Activated CD4-positive, alpha-beta T cell treated with anti-CD3 and anti-CD28 coated beads for 36 hours (primary cell): ENCODE measurements at places on chromosomes 5 and 9. TPM values are rescaled to one million over a fixed set of nuclear protein-coding genes. Genes with fewer than 3 reads are reported as not detected.
A peak's percentile ranks its signal among the peaks of the same experiment; 100 is the strongest.

The PTGR1 gene
- total RNA-seq: 3.9 TPM

The PCDHGB5 gene
- total RNA-seq: 0.05 TPM

The CTXN3 gene
- not detected for total RNA-seq

The MGAT1 gene
- 93.2 TPM for total RNA-seq

The NDUFAF2 gene
- total RNA-seq: 46.6 TPM

The NUTM2F gene
- total RNA-seq: not detected

The TXNDC8 gene
- not detected for total RNA-seq

The IFNA21 gene
- total RNA-seq: not detected

The EIF4E1B gene
- not detected for total RNA-seq

The TRIM14 gene
- 59.6 TPM for total RNA-seq

The SLC36A2 gene
- not detected for total RNA-seq

The SPATA31E1 gene
- not detected for total RNA-seq

The CD72 gene
- 8.7 TPM for total RNA-seq

GRCh38 chr5:115214541-115214940 lies 44.8 kb upstream of the TRIM36 start:
- DNase-seq: no peak
- no peak overlapping the region for H3K27ac ChIP-seq
- peaks cover 22% of the 10 kb centered on the region for H3K36me3 ChIP-seq
- H3K4me3 ChIP-seq: no peak overlapping the region
- H3K27me3 ChIP-seq: no peaks in the 10 kb centered on the region
- peaks cover 5% of the 10 kb centered on the region for H3K4me1 ChIP-seq

GRCh38 chr9:133348718-133349573 lies 928 bp downstream of the RPL7A start:
- H3K36me3 ChIP-seq: peaks cover 79% of the 10 kb centered on the region
- H3K4me1 ChIP-seq: peaks cover 37% of the 10 kb centered on the region
- no peaks in the 10 kb centered on the region for H3K27me3 ChIP-seq

GRCh38 chr9:111645806-111646205 lies 14.7 kb downstream of the DNAJC25 start:
- H3K36me3 ChIP-seq: peaks cover 42% of the 10 kb centered on the region
- H3K27ac ChIP-seq: no peak overlapping the region
- H3K27me3 ChIP-seq: no peaks in the 10 kb centered on the region
- no peaks in the 10 kb centered on the region for H3K4me1 ChIP-seq
- no peak overlapping the region for H3K4me3 ChIP-seq
- no peak for DNase-seq

GRCh38 chr9:127199001-127199791 lies 65.4 kb upstream of the GARNL3 start:
- no peaks in the 10 kb centered on the region for H3K36me3 ChIP-seq
- H3K27ac ChIP-seq: no peak overlapping the region
- peak; percentile 87 for DNase-seq

- H3K27me3 ChIP-seq: no peaks in the 10 kb centered on the region
- no peak overlapping the region for H3K27ac ChIP-seq
- H3K36me3 ChIP-seq: peaks cover 34% of the 10 kb centered on the region
- peaks cover 2% of the 10 kb centered on the region for H3K4me1 ChIP-seq
- no peak overlapping the region for H3K4me3 ChIP-seq
These were observed 18.3 kb downstream of the PTGES2 start for GRCh38 chr9:128109050-128109709.

- no peak overlapping the region for H3K4me3 ChIP-seq
- H3K27ac ChIP-seq: no peak overlapping the region
These were observed 10.9 kb downstream of the SHOC1 start for GRCh38 chr9:111783857-111784256.

DNA sequence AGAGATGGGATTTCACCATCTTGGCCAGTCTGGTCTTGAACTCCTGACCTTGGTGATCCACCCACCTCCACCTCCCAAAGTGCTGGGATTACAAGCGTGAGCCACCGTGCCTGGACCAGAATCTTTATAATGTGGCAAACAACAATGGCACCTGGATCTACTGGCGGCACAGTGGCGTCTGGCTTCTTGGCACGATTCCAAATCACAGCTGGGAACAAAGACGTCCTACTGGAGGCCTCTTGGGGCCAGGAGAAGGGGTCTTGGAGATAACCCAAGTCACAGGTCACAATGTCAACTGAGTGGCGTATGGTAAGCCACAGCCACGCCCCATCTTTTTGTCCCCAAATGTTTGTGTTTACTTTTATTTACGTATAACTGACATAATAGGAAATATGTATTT lies 77.8 kb upstream of the RAPGEF1 start:
- H3K4me1 ChIP-seq: no peaks in the 10 kb centered on the region
- peaks cover 14% of the 10 kb centered on the region for H3K27me3 ChIP-seq
- H3K27ac ChIP-seq: no peak overlapping the region
- H3K36me3 ChIP-seq: no peaks in the 10 kb centered on the region
- no peak for DNase-seq

- no peak for DNase-seq
- H3K4me3 ChIP-seq: no peak overlapping the region
- no peaks in the 10 kb centered on the region for H3K4me1 ChIP-seq
These were observed 235.3 kb downstream of the PRDM9 start for GRCh38 chr5:23742701-23743100.

DNA sequence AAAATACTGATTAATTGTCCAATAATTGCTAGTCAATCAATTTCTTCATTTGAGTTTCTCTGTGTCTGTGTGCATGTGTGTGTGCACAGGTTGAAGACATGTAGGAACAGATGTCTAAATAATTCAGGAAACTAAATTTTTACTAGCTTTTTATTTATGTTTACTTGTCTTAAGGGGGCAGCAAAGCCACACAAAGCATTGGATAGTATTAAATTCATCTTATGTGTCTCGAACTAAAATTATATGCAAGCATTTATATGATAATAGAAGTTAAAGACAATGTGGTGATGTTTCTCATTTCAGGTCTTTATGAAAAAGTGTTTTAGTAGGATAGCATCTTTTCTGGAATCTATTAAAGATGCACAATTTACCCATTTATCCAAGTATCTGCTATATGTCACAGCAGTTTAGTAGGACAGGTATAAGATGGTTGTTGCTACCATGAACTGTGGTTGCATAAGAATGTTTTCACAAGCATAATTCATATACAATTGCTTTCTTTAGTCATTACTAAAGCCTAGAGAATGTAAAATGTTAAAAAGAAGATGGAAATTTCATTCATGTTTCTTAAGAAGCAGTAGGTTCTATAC lies 784.6 kb upstream of the NUDT12 start:
- H3K27ac ChIP-seq: no peak overlapping the region
- no peak for DNase-seq
- H3K36me3 ChIP-seq: no peaks in the 10 kb centered on the region

DNA sequence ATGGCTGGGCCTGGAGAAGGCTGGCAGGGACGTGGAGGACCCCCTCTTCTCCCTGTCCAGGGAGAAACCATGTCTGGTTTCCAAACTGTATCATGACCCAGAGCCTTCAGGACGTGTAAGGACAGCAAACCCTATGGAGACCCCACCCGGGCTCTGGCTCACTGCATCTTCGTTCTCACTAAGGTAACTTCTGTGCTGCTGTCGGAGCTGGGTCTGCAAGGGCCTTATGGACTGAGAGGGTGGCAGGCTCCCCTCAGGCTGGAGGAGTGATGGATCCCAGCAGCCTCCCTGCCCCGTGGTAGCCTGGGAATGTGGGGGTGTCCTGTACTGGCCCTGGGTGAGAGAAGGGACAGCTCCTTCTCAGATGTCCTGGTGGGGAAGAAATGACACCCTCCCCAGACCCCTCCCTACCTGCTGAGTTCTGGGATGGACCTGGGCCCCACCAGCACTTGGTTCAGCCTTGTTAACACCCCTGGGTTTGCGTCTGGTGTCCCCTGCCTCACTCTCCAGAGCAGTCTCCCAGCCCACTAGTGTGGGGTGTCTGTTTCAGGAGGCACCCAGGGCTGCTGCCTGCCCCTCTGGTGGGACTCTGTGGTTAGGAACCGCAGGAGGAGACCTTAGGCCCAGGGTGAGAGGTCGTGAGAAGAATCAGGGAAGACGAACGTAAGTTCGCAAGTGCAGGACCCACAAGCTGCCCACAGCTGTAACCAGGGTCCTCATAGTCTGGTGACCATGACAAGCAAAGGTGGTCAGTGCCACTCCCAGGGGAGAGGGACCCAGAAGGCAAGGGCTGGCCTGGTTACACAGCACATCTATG lies 6.6 kb downstream of the SPATA31E1 start:
- no peaks in the 10 kb centered on the region for H3K27me3 ChIP-seq
- no peak overlapping the region for H3K4me3 ChIP-seq
- H3K4me1 ChIP-seq: no peaks in the 10 kb centered on the region
- H3K27ac ChIP-seq: no peak overlapping the region

DNA sequence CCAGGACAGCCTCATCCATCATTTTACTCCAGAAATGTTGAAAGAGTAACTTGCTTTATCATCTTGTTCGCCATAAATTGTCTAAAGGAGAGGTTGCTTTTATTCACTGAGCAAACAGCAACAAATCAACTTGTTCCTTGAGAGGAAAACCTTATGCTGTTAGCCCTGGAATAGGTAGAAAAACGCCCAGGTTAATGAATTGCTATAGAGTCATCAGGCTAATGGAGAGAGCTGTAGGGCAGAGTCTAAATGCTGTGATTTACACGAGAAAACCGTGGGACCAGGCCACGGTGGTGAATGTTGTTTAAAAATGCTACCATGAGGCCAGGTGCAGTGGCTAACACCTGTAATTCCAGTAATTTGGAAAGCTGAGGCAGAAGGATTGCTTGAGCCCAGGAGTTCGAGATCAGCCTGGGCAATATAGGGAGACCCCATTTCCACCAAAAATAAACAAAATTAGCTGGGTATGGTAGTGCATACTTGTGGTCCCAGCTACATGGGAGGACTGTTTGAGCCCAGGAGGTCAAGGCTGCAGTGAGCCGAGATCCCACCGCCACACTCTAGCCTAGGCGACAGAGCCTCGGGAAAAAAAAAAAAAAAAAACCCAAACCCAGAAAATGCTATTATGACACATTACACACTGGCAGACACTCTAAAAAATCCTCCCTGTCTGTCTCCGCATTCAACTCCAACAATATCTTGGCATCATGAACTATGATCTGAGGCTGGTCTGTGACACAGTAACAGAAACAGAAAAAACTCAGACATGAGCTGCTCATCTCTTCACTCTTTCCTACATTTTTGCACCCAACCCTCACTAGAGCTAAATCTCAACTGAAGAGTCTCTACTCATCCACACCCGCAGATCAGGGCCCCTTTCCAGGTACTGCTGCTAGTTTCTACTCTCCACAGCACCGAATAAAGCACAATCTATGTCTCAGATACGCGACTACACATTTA lies 118.6 kb upstream of the RETREG1 start:
- no peak overlapping the region for H3K27ac ChIP-seq
- no peaks in the 10 kb centered on the region for H3K36me3 ChIP-seq
- no peak for DNase-seq
- H3K4me3 ChIP-seq: no peak overlapping the region

GRCh38 chr5:159301466-159301865 lies 28.8 kb downstream of the IL12B start:
- DNase-seq: no peak
- no peak overlapping the region for H3K27ac ChIP-seq
- no peaks in the 10 kb centered on the region for H3K4me1 ChIP-seq
- H3K4me3 ChIP-seq: no peak overlapping the region

- peaks cover 4% of the 10 kb centered on the region for H3K4me1 ChIP-seq
- peaks cover 15% of the 10 kb centered on the region for H3K36me3 ChIP-seq
- H3K4me3 ChIP-seq: peak overlapping the region; percentile 75
These were observed 40.0 kb downstream of the CPLANE1 start for GRCh38 chr5:37208883-37209797.

GRCh38 chr5:82105457-82105856 lies 133.6 kb downstream of the ATG10 start:
- no peak overlapping the region for H3K27ac ChIP-seq
- peaks cover 24% of the 10 kb centered on the region for H3K4me1 ChIP-seq
- H3K4me3 ChIP-seq: no peak overlapping the region
- H3K36me3 ChIP-seq: no peaks in the 10 kb centered on the region

- H3K27ac ChIP-seq: no peak overlapping the region
- H3K27me3 ChIP-seq: peaks cover 2% of the 10 kb centered on the region
- H3K36me3 ChIP-seq: no peaks in the 10 kb centered on the region
- DNase-seq: no peak
These were observed 27.0 kb upstream of the C7 start for GRCh38 chr5:40882291-40882690.

DNA sequence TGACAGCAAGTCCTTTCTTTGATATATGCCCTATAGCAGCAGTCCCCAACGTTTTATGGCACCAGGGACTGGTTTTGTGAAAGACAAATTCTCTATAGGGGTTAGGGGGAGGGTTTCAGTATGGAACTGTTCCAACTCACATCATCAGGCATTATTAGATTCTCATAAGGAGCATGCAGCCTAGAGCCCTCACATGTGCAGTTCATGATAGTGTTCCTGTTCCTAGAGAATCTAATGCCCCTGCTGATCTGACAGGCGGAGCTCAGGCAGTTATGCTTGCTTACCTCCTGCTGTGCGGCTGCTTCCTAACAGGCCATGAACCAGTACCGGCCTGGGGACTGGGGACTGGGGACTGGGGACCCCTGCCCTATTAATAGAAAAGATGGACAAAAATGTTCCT lies 2.7 kb upstream of the RAPGEF6 start:
- H3K36me3 ChIP-seq: peaks cover 6% of the 10 kb centered on the region
- H3K27ac ChIP-seq: no peak overlapping the region
- no peak overlapping the region for H3K4me3 ChIP-seq
- H3K27me3 ChIP-seq: no peaks in the 10 kb centered on the region
- peaks cover 33% of the 10 kb centered on the region for H3K4me1 ChIP-seq

- peaks cover 6% of the 10 kb centered on the region for H3K36me3 ChIP-seq
- peaks cover 29% of the 10 kb centered on the region for H3K4me1 ChIP-seq
These were observed 69.4 kb downstream of the KLHL3 start for GRCh38 chr5:137666461-137666850.

- no peaks in the 10 kb centered on the region for H3K27me3 ChIP-seq
- no peak overlapping the region for H3K4me3 ChIP-seq
- no peak for DNase-seq
- no peak overlapping the region for H3K27ac ChIP-seq
- H3K36me3 ChIP-seq: no peaks in the 10 kb centered on the region
These were observed 465.2 kb upstream of the RGMB start for GRCh38 chr5:98308231-98308630.
